ENCODE measurements at places on chromosomes 2 and 18.

- no peak for DNase-seq
Observed at GRCh38 chr2:126909366-126909765, 10.7 kb downstream of the TEX51 start.

- peak; percentile 12 for DNase-seq
Observed at GRCh38 chr2:133377021-133377481, 191.2 kb downstream of the NCKAP5 start.

DNA sequence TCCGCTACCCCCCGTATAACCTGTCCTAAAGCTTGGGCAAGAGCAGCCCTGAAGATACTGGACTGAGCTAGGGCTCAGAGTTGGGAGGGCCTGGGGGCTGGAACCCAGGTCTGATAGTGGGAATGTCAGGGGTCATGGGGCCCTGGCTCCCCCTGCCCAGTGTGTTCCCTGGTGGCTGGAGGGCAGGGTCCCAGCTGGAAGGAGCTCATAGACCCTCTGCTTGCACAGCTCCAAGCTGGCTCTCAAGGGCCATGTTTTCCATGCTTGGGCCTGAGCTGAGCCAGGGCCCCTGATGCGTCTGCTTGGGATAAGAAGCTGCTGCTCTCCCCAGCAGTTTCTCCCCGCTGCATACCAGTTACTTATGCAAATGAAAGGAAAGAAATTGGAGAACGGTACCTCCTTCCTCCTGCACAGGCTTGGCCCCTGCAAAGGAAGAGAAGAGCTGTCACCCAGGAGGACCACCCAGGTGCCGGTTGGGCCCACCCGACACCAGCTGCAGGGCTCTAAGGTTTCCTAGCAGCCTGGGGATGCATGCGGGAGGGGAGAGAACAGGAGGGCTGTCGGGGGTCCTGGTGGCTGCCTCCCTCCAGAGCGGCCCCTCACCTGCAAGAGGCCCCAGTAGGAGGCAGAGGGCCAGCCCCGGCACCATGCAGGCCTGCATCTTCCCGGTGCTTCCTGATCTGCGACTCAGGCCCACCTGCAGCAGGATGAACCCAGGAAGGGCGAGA, 628 bp downstream of the OTOS start:
- DNase-seq: no peak

DNA sequence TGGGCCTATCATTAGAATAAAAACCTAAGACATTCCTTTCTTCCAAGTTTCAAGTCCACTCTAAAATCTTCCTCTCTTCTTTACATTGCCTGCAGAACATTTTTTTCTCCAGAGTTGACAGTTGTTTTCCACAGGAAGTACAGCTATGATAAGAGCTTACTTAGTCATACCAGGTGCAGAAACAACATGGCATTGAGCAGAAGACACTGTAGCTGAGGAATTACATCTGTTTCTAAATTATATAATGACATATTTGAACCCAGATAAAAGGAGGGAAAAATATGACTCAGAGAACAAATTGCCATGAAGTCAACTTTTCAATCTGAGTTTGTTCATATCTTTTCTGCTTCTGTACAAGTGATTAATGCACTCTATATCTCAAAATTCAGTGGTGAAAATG, 30.2 kb downstream of the CMPK2 start:
- no peak for DNase-seq

- no peak for DNase-seq
Observed at GRCh38 chr2:188318161-188318749, 26.6 kb downstream of the GULP1 start.

GRCh38 chr2:118842661-118843482, 4.6 kb downstream of the EN1 start:
- no peak for DNase-seq

DNA sequence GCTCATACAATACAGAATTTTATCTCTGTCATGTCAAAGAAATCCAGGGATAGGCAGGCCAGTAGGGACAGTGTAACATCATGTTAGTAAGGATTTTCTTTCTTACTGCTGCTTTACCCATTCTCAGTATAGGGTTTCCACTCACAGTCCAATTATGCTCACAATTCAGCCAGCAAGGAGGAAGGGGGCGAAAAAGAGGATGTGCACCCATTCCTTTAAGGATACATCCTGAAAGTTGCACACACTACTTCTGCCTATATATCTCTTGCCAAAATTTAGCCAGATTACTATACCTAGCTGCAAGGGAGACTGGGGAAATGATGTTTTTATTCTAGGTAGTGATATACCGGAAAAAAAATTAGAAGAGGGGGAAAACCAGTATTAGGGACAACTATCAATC, 66.1 kb downstream of the BAZ2B start:
- DNase-seq: no peak

DNA sequence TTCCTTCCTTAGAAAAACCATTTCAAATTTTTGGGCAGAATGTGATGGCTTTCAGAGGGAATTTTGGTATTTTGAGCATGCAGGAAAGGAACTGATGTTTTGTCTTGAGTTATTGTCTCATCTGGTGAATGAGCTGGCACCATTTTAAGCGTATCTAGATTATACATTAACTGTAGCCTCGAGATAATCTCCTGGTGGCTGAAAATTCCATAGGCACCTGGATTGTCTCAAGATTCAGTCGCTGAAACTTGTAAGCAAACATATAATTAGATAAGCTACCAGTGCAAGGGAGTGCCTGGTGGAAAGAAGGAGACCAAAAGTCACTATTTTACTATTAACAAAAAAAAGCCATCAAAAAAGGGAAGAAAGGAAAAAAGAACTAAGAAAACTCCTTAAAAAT, 687.8 kb upstream of the DDX18 start:
- no peak for DNase-seq

GRCh38 chr2:161952783-161953191, 121.2 kb downstream of the DPP4 start:
- no peak for DNase-seq

DNA sequence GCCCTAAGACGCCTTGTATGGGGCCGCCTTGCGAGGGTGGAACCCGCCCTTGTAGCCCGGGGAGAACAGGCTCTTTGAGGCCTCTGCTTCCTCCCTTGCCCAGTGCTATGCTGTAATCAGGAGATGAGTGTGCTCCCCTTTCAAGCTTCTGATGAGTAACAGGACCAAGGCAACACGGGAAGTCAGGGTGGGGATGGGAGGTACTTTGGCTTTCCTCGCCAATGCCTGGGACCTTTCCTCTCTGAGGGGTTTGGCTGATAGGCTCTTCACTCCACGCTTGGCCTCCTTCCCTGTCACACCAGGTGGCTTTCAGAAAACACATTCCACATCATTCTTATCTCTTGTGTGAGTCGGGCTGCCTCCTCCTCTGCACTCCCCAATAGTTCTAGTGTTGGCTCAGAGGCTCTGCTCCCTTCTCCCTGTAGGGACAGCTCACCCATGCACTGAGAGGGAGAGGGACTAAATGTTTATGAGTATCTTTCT, 223.7 kb upstream of the TRIB2 start:
- DNase-seq: no peak

DNA sequence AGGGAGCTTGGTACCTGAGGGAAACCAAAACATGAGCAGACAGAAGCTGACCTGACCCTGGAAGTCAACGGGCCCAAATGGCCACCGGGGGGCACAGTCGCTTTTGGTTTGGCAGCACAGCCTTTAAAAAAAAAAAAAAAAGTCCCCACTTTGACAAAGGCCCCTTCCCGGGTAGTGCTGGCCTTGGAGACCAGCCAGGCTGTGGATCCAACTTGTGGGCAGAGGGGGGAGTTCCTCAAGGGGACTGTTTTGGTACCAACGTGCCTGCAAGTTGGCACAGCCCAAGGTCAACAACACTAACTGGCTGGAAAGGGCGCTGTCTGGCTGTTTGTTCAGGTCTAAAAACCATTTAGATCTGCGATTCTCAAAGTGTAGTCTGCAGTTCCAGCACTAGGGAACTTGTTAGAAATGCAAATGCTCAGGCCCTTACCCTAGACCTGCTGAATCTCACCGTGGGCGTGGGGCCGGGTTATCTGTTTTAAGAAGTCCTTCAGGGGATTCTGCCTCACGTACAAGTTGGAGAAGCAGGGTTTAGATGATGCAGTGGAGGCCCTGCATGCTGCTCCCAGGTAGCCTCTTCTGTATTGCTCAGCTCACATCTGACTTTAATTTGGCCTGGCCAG, 83.0 kb downstream of the LPIN1 start:
- no peak for DNase-seq

- no peak for DNase-seq
Observed at GRCh38 chr2:191601060-191601459, 76.9 kb upstream of the NABP1 start.

GRCh38 chr18:58102875-58103274, 58.8 kb downstream of the NEDD4L start:
- DNase-seq: no peak

DNA sequence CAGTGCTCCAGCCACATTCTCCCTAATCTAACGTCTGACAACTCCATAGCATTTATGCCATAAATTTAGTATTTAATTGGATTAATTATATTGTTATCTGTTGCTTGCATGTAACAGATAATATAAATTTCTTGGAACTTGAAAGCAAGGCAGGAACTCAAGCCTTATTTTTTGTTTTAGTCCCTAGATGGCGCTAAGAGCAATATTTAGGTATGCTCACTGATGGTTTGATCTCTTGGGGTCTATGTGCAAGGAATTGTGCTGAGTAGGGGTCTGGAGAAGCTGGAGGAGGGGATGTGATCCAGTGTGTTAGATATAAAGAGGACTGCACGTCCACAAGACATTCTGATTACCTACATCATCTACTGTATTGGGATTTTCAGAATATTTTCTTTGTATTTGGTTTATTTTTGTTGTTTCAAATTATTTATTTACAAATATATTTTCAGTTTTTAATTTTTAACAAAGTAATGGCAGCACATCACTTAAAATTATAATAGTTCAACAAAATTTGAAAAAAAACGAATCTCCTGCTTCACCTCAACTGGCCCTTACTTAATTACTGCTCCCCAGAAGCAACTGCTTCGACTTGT, 32.8 kb downstream of the KATNAL2 start:
- DNase-seq: no peak
